Neural crest cell (in vitro differentiated cells): ENCODE measurements at places on chromosomes 1 and 21.
A peak's percentile ranks its signal among the peaks of the same experiment; 100 is the strongest.

GRCh38 chr1:166184012-166184411, 17.2 kb upstream of the FAM78B start:
- H3K36me3 ChIP-seq, result no peaks in the 10 kb centered on the region
- H3K4me3 ChIP-seq, result no peak overlapping the region
- H3K27me3 ChIP-seq, result peaks cover 22% of the 10 kb centered on the region
- no peak overlapping the region for H3K27ac ChIP-seq

DNA sequence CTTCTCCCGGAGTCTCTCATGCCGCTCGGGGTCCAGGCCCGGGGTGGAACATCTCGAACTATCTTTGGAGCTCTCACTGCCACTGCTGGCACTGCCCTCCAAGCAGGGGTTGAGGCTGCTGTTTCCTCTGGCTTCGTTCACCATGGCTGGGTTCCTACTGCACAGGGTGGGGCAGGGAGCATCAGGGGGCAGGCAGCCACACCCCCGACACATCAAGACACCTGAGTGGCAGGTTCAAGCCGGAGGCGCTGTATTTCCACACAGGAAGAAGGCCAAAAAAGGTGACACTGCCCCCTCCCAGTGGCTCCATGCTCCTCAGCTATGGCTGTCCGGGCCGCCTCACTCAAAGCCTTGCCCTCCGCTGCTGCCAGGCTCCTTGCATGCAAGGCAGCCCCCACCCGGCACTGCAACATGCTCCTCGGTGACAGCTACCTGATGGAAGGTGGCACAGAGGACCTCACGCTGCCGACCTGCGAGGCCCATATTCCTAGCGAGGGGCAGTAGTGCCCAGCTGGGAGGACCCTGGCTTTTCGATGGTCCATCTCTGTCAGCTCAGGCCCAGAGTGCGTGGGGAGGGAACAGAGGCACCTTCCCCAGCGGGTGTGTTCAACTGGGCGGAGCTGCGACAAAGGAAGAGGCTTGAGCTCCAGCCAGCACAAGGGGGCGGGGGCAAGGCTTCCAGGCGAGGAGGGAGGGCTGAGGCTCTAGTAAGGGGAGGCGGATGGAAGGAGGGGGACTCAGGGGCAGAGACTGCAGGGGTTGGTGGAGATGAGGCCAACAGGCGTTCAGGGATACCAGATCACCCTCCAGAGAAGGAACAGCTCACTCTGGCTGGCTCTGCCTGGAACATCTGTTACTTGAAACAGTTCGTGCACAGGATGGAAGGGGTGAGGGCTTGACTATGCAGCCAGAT, 2.5 kb downstream of the MTHFR start:
- H3K4me3 ChIP-seq, result peak overlapping the region; percentile 100
- peaks cover 3% of the 10 kb centered on the region for H3K36me3 ChIP-seq
- H3K27me3 ChIP-seq, result no peaks in the 10 kb centered on the region
- peaks cover 55% of the 10 kb centered on the region for H3K4me1 ChIP-seq

- no peak overlapping the region for H3K27ac ChIP-seq
- H3K4me3 ChIP-seq, result no peak overlapping the region
- no peaks in the 10 kb centered on the region for H3K4me1 ChIP-seq
- no peaks in the 10 kb centered on the region for H3K27me3 ChIP-seq
Measured at GRCh38 chr1:51792864-51793263, 85.7 kb downstream of the NRDC start.

DNA sequence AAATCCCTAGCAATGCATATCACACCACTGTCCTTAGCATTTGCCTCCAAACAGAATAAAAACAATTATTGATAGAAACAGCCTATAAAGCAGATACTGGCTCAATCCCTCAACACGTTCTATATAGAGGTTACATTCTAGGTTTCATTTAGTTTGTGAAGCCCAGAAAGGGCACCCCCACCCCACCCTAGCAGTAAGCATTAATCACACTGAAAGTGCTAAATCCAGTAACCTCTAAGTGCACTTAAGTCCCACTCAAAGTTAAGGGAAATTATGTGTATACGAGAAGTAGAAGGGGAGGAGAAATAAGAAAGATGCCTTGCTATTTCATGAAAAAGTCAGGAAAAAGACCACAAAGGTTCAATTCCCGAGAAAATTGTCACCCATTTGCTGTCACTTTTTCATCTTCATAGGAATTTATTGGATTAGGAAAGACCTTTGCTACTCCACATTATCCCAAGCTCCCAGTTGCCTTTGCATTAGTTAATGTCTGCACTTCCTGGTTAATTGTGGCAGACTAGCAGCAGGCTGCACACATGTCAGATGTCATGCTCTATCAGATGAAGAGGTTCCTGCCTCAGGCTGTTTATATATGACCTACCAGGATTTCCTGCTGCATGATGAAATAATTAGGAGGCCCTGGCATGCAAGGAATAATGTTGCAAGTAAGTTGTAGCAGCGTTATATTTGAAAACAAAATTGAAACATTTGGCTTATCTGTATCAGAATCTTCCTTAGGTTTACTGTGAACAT, 54.5 kb upstream of the LHX8 start:
- H3K4me1 ChIP-seq, result peaks cover 28% of the 10 kb centered on the region
- H3K4me3 ChIP-seq, result no peak overlapping the region
- no peaks in the 10 kb centered on the region for H3K27me3 ChIP-seq
- no peak overlapping the region for H3K27ac ChIP-seq
- no peak for DNase-seq

DNA sequence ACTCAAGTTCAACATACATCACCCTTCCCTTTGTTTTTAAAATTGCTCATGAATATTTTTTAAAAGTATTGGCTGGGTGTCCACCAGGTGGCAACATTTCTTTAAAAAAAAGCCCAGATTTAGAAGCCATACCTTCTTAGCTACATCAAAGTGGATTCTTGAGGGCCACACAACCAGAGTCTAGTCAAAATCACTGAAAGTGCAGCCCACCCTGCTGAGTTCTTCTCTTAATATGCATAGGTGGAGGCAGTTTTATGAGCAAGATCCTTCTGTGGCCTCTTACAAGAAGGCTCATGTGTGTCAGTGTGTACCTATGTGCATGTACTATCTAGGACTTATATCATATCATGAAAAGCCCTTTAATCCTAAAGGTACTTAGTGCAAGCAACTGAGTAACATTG, 16.9 kb upstream of the GNG12 start:
- peaks cover 4% of the 10 kb centered on the region for H3K27me3 ChIP-seq
- DNase-seq, result peak; percentile 7
- no peaks in the 10 kb centered on the region for H3K36me3 ChIP-seq
- no peak overlapping the region for H3K27ac ChIP-seq
- no peak overlapping the region for H3K4me3 ChIP-seq
- peaks cover under 1% of the 10 kb centered on the region for H3K4me1 ChIP-seq

GRCh38 chr1:183612407-183612806, 22.1 kb upstream of the NCF2 start:
- no peak overlapping the region for H3K27ac ChIP-seq
- no peak for DNase-seq
- H3K4me3 ChIP-seq, result no peak overlapping the region
- no peaks in the 10 kb centered on the region for H3K4me1 ChIP-seq

DNA sequence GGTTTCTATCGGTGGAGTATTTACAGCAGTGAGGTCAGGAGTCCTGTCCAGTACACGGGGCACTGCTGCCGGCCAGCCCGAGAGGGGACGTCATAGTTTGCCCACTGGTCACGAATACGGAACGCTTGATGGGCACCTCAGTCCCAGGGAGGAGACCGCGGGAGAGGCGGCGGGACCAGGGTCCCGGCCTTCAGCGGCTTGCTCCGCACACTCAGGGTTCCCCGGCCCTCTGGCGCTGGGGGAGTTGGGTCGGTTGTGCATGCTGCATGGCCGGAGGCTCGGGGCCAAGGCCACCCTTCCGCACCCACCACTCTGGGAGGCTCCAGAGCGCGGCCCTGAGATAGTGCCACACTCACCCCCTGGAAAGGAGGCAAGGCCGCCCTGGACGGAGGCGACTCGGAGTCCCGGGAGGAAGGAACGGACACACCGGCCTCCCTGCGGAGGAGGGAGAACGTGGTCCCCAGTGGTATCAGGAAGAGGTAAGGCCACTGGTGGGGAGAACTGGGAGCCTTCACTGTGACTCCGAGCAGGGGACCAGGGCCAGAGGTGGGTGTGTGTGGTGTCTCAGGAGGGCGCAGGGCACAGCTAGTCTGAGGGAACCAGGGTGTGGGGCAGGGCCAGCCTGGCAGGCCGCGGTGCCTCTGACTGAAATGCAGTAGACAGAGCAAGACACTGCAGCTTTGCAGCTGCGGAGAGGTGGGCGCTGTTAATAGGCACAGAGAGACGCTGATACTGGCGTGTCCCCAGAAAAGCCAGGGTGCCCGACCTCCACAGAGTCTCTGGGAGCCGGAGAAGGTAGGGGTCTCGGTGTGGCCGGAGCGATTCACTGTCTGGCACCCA, 28.6 kb upstream of the PRSS38 start:
- H3K36me3 ChIP-seq, result no peaks in the 10 kb centered on the region
- peaks cover 50% of the 10 kb centered on the region for H3K27me3 ChIP-seq
- DNase-seq, result no peak
- H3K4me3 ChIP-seq, result peak overlapping the region; percentile 86
- no peak overlapping the region for H3K27ac ChIP-seq
- H3K4me1 ChIP-seq, result no peaks in the 10 kb centered on the region

DNA sequence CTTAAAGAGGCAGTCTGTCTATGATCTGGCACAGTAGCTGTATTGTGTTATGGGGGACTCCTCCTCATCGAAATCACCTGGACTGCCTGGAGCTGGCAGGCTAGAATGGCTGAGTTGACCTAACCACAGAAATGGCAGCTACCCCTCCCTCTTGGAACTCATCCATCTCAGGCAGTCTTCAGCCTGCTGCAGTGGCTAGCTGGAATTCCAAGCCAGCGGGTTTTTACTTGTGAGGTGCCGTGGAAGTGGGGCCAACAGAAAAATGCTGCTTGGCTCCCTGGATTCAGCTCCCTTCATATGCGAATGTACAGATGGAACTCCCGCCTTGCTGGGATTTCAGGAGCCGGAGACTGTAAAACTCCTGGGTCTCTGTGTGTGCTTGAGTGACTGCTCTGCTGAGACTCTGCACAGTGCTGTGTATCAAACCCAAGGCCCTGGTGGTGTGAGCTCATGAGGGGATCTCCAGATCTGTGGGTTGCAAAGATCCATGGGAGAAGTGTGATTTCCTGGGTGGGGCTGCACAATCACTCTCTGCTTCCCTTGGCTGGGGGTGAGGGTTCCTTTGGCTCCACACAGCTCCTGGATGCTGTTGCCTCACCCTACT, 316.9 kb downstream of the CTH start:
- H3K4me1 ChIP-seq, result no peaks in the 10 kb centered on the region
- no peak overlapping the region for H3K27ac ChIP-seq
- DNase-seq, result no peak
- H3K36me3 ChIP-seq, result peaks cover 3% of the 10 kb centered on the region
- H3K4me3 ChIP-seq, result no peak overlapping the region
- peaks cover 15% of the 10 kb centered on the region for H3K27me3 ChIP-seq

- no peak overlapping the region for H3K27ac ChIP-seq
- peaks cover 41% of the 10 kb centered on the region for H3K4me1 ChIP-seq
- no peak for DNase-seq
Measured at GRCh38 chr1:176187001-176187400, 20.1 kb downstream of the COP1 start.

- peaks cover 32% of the 10 kb centered on the region for H3K27me3 ChIP-seq
- H3K27ac ChIP-seq, result no peak overlapping the region
- H3K36me3 ChIP-seq, result no peaks in the 10 kb centered on the region
- DNase-seq, result no peak
- peaks cover 18% of the 10 kb centered on the region for H3K4me1 ChIP-seq
Measured at GRCh38 chr1:112388436-112388835, 7.6 kb upstream of the CTTNBP2NL start.
